ENCODE measurements at places on chromosomes 12 and 14.

- no peak for DNase-seq
Observed at GRCh38 chr12:62581288-62582064, 114.8 kb downstream of the MON2 start.

DNA sequence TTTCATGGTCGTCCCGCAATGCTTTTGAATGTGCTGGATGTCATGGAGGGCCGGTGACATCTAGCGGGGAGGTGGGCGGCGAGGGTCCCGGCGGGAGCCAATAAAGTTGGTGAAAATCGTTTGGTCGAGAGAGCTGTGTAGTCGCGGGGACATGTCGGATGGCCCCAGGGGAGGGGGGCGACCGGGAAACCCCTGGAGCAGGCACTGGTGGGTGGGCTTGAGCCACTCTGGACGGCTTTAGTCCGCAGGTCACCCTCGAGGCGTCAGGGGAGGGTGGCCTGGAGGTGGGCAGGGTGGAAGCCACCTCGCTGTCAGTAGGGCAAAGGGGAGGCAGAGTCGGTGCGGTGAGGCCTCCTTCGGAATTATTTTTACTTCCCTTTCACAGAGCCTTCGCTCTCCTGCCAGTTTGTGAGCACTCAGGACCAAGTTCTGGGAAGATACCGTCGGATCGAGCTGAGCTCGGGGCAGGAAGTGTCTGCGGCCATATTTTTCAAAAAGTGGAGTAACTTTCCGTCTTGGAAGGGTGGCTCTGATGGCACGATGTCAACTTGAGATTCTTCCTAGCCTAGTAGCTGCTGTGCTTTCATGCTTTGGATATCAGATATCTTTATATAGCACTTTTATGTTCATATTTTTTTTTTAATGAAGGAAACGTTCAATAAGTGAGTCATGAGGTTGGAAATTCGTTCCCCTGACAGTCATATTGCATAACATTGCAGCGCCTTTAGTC is 28.2 kb downstream of the WBP11 start:
- DNase-seq, result peak; percentile 11

DNA sequence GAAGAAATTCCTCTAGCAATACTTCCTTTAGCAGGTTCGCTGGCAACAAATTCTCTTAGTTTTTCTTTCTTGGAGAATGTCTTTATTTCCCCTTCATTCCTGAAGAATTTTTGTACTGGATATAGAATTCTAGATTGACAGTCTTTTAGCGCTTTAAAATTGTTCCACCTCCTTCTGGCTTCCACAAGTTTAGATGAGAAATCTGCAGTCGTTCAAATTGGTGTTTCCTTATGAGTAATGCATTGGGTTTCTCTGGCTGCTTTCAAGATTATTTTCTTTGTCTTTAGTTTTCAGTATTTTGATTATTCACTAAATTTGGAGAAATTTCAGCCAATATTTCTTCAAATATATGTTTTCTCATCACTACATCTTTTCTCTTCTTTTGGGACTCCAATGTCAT is 33.3 kb upstream of the FGF6 start:
- DNase-seq, result no peak

GRCh38 chr12:28998662-28999120 is 150.4 kb upstream of the FAR2 start:
- DNase-seq, result no peak

DNA sequence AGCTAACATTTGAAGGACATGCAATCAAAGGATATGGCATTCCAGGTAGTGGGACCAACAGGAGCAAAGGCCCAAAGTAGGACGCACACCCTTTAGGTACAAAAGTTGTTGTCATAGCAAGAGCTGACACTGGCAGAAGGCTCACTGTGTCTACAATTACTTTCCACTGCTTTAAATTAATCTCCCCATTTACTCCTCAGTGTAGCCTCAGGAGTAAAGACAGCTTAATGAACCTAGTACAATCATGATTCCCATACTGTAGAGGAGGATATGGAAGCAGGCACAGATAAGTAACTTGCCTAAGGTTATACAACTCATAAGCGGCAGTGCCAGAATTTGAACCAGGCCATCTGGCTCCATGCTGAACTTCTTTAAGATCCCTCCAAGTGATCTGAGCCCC is 212.9 kb upstream of the SFSWAP start:
- no peak for DNase-seq

GRCh38 chr14:61444215-61444768 is 122.9 kb downstream of the PRKCH start:
- DNase-seq, result no peak

DNA sequence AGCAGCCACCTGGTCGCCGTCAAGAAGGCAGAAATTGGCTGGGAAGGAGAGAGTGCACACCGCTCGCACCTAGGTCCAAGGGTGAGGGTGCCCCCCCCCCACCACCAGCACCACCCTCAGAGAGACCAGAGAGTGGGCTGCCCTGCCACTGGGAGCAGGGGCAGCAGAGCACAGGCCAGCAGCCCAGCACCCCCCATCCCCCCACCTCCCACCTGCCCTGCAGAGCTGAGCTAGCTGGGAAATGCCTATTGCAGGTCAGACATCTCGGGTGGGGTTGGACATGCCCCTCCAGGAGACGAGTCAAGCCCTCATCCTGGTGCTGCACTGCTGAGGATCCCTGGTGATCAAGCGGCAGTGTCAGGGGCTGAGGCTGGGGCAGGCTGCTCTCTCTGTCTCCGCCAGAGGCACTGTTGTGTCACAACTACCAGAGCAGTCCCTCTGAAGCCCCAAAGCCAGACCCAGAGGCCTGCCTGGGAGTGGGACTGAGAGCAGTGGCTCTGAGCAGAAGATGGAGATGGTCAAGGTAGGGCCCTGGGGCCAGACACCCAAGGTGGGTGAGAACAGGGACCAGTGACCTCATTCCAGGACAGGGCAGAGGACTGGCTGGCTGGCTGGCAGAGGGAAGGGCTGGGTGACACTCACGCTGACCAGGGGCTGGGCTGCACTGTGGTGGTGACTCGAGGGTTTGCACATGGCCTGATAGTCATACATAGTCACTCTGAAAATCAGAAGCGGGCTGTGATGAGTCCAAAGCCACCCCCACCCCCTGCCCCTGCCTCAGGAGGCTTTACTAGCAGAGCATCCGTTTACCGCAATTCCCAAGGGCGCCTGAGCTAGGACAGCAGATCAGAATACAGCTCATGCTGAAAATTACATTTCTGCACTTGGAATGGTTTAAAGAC is 19.7 kb upstream of the LRTM2 start:
- DNase-seq, result no peak

DNA sequence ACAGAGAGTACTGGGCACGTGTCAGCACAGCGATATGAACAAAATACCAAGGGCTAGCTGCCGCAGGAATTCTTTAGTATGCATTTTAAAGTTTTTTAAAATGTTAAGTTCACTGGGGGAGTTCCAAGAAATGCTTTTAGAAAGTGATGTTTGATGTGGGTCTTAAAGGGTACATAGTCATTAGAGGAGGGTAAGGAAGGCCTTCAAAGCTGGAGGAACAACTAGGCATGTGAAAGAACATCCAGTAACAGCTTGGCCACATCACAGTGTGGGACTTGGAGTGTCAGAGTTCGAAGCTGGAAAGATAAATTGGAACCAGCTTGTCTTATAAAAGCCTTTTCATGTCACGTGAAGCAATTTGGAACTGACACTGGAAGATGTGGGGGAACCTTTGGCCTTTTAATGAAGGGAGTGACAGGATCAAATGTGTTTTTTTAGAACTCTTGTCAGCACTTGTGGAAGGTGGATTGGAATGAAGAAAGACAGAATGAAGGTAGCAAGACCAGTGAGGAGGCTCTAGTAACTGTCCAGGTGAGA is 57.7 kb downstream of the WDR20 start:
- no peak for DNase-seq

- DNase-seq, result no peak
Observed at GRCh38 chr12:90896164-90896563, 58.8 kb downstream of the CCER1 start.

DNA sequence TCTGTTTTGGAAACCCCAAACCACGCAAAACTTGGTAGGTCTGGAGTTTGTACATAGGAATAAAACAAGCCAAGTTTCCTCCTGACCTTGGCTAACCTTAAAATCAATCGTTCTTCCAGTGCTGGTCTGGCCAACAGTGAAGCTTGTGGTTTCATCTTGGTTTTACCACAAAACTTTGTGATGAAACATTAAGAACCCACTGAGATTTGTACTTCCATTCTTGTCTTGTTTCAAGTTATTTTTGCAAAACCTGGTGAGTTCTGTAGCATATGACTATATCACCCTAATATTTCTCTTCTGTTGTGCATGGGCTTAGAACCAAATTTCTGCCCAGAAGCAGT is 26.4 kb downstream of the SIX1 start:
- DNase-seq, result no peak

GRCh38 chr12:104964856-104965205 is 6.7 kb upstream of the SLC41A2 start:
- DNase-seq, result no peak
